ENCODE measurements at places on chromosomes 6 and 20.
A peak's percentile ranks its signal among the peaks of the same experiment; 100 is the strongest.

GRCh38 chr6:110557199-110557598, 80.8 kb upstream of the SLC22A16 start:
- DNase-seq = no peak

- no peak for DNase-seq
Observed at GRCh38 chr6:108083349-108083748, 8.8 kb upstream of the OSTM1 start.

DNA sequence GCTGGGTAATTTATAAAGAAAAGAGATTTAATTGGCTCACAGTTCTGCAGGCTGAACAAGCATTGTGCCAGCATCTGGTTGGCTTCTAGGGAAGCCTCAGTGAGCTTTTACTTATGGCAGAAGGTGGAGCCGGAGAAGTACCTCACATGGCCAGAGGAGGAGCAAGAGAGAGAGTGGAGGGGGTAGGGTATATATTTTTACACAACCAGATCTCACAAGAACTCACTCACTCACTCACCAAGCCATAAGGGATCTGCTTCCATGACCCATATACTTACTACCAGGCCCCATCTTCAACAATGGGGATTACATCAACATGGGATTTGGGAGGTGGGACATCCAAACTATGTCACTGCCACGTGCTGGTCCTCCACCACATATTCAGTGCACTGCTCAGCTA, 152.6 kb upstream of the PRND start:
- no peak for DNase-seq

DNA sequence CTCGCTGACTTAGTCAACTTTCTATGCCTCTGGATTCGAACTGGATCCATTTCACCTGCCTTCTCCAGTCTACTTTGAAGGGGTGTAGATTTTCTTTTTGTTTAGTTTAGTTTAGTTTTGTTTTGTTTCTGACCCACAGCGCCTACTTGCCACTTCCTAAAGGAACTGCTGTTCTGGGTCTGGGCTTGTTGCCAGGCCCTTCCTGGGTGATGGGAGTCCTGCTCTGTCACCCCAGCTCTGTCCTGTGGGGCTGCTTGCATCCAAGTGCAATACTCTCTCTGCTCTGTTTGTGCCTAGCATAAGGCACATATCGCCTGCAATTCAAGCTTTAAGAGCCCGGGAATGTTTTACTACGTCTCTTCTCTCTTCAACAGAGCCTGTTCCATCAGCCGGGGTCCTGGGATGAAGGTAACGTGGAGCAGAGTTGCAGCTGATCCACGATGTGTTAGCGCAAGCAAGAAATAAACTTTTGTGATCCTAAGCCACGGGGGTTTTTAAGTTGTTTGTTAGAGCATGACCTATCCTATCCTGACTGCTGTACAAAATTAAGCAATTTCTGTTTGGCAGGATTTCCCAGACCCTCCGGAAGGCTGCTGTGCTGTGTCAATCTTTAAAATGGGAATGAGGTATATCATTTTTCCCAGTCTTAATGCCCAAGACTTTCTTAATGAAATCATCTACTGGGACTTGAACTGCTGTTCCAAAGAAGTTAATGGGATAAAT, 30.9 kb upstream of the TAGAP start:
- no peak for DNase-seq

GRCh38 chr6:16683641-16684194, 77.5 kb downstream of the ATXN1 start:
- DNase-seq = no peak

- no peak for DNase-seq
Observed at GRCh38 chr6:108116546-108117426, 42.2 kb upstream of the OSTM1 start.

DNA sequence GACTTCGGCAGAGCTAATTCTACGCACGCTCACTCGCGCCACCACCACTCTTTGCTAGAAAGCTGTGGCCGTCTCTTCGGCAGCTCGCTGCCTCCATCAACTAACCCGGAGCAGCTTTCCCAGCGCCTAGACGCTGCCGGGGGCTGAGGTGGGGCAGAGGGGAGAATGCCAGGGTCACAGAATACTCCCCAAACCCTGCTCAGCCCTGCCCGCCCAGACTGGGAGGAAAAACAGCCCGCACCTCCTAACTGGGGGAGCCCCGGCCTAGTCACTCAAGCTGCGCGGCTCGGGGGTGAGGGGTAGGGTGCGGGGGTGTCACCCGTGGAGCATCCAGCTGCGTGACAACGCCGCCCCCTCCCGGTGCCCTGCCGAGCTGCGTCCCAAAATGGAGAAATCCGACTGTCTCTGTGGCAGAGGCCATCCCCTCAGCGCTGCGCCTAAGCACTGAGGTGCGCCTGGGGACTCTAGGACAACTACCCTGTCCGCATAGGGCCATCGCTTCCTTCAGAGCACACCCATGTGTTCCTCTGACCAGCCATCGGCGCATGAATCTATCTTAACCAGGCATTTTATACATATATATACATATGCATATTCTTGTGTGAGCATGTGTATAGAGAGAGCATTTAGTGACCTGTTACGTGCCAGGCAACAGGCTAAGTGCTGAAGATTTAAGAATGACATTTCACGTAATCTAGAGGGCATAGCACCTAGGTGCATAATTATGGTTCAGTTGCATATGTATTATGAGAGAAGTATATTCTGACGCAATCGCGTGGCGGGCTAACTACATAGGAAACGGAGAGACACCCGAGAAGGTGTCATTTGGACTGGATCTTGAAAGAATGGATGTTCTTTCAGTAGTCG, 1.5 kb upstream of the TENT5A start:
- DNase-seq = peak; percentile 11

- DNase-seq = no peak
Observed at GRCh38 chr6:125749865-125750691, 646 bp downstream of the HEY2 start.

DNA sequence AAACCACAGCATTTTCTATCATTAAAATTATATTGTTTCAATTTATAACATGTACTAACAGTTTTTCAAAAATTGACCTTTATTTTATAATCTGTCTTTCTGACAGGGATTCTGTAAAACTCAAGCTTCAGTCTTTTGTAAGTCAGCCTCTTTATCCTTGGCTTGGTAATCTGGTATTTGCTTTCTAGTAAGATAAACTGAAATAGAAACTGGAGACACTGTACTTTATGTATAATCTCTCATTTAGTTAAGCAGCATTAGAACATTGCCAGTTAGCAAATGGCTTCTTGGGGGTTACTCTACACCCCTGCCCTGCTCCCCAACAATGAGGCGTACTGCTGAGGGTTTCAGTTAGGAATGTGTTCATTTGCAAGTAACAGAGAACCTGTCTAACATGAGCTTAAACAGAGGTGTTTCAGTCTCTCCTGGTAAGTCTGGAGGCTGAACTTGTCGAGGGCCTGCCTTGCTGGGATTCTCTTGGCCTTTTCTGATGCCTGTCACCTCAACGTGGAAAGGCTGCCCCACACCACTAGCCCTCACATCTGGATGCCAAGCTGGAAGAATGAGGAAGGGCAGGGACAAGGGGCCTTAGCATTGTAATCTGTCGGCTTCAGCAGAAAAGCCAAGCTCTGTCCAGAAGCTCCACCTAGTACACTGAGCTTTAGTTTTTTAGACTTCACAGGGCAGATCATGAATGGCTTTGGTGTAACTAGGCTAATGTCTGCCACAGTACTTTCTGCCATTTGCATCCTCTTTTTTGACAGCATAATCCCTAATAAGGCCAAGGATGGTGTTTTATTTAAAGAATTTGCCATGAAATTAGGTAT, 34.8 kb downstream of the SH3BGRL2 start:
- no peak for DNase-seq

- DNase-seq = no peak
Observed at GRCh38 chr6:116175344-116175743, 49.4 kb upstream of the COL10A1 start.

DNA sequence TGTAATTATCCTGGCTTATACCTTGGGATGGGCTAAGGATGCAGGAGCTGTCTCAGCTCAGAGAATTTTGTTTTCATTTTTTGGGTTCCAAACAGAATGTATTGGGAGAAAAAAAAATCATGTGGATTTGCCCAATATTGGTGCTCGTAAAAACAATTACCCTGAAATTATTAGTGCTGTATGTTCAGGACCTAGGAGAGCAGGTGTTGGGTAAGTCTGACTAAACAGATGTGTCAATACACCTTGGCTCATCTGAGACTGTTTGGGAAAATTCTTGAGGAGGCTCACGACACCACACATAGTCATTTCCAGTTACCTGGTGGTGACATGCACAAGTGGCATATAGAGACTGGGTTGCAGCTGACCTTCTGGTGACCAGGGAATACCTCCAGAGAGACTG, 802.1 kb upstream of the FLRT3 start:
- no peak for DNase-seq

DNA sequence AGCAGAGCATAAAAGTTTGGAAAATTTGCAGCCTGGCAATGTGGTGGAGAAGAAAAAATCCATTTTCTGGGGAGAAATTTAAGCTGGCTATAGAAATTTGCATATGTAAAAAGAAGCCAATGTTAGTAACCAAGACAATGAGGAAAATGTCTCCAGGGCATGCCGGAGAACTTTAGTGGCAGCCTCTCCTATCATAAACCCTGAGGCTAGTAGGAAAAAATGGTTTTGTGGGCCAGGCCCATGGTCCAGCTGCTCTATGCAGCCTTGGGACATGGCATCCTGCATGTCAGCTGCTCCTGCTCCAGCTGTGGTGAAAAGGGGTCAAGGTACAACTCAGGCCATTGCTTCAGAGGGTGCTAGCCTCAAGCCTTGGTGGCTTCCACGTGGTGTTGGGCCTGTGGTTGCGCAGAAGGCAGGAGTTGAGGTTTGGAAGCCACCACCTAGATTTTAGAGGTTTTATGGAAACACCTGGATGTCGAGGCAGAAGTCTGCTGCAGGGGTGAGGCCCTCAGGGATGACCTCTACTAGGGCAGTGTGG, 101.8 kb upstream of the SYNCRIP start:
- DNase-seq = no peak

GRCh38 chr20:50472693-50473664, 37.2 kb upstream of the PTPN1 start:
- DNase-seq = no peak

DNA sequence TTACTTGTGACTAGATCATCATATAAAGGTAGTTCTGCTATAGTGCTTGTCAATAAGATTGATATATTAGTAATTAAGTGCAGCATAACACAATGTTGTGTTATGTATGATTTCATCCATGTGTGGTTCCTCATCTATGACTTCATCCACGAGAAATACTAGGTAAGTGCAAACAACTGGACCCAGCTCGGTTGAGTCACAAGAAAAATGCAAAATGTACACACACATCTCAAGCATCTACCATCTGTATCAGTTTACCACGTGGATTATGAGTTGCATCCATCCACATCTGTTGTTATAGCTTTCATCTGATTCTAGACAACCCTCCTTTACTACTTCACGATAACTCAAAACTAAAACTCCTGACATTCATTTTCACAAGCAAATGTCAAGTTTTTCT, 517.0 kb upstream of the CITED2 start:
- no peak for DNase-seq

GRCh38 chr20:32634041-32634805, 39.5 kb downstream of the C20orf203 start:
- peak; percentile 17 for DNase-seq

DNA sequence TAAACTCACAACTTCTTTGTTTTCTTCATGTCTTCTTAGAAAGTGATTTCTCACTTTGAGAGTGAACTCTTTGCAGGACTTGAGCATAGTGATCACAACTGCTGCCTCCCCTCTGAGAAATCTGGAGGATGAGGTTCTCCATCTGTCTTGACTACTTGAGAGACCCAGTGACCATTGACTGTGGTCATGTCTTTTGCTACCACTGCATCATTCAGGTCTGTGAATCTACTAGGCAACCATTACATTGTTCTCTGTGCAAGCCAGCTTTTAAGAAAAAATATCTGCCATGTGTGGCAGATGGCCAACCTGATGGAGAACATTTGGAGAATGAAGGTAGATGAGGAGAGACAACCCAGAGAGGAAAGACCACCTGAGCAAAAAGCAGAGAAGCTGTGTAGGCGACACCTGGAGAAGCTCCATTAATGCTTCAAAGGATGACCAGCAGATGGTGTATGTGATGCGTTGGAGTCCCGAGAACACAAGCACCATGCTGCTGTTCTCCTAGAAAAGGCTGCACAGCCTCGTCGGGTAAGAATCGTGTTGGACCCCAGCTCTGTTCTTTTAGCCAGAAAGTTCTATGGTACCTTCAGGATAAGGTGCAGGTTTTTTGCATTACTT, 25.1 kb upstream of the TRIM26 start:
- no peak for DNase-seq

DNA sequence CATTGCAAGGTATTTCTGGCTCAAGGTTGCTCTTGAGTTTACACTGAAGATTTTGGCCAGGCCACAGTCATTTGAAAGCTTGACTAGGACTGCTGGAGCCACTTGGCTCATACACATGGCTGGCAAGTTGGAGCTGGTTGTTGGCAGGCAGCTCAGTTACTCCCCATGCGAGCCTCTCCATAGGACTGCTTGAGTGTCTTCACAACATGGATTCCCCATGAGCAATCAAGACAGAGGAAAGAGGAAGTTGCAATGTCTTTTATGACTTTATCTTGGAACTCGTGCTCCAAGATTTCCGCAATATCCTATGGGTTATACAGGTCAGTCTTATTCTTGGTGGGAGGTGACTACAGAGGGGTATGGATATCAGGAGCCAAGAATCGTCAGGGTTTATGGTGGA, 1.4 kb upstream of the MANBAL start:
- no peak for DNase-seq

DNA sequence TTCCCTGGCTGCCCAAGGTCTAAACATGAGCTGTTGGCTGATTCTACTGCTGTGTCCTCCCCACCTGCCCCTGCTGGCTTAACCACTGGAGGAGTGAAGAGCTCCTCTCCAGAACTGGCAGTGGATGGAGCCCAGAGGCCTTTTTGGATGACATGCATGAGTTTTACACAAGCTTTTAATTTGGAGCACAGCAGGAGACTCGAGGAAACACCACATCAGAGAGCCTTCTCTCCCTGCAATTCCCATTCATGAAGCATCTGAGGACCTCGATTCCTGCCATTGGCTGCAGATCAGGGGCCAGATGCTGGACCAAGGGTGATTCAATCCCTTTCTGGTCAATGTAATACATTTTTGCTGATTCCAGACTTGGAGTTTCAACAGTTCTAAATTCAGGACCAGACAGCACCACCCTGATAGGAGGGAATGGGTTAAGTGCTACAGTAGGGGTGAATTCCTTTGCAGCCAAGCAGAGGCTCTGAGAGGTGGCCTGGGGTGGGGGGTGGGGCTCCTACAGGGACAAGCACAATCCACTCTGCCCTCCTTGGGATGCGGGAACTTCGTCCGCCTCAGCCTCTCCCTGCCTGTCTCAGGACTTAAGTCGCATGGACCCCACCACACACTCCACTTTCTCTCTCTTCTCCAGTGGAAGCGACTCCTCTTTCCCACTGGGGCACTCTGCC, 599 bp upstream of the PSORS1C1 start:
- DNase-seq = no peak

- DNase-seq = no peak
Observed at GRCh38 chr20:37525810-37526209, 1.9 kb downstream of the BLCAP start.

DNA sequence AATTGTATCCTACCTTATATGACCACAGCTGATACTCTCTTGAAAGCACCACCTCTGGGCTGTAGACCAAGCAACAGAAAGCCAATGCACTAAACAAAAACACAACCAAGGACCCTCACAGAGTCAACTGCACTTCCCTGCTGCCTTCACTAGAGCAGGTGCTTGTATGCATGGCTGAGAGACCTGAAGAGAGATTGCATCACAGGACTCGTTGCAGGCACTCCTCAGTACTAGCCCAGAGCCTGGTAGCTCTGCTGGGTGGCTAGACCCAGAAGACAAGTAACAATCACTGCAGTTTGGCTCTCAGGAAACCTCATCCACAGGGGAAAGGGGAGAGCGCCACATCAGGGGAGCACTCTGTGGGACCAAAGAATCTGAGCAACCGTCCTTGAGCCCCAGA, 521.6 kb upstream of the IMPG1 start:
- no peak for DNase-seq
